ENCODE measurements at places on chromosomes 16 and 17. TPM values are rescaled to one million over a fixed set of nuclear protein-coding genes. Genes with fewer than 3 reads are reported as not detected.
A peak's percentile ranks its signal among the peaks of the same experiment; 100 is the strongest.

DNA sequence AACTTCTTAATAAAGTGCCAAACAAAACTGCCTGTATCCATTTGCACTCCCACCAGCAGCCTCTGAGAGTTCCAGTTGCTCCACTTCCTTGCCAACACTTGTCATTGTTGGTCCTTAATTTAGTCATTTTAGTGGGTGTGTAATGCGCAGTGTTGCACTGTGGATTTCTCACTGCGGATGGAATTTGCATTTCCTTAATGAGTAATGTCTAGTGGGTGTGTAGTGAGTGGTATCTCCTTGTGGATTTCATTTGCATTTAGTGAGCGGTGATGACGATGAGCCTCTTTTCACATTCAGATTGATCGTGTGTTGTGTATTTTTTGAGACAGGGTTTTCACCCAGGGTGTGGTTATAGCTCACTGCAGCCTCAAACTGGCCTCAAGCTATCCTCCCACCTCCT lies 4.1 kb upstream of the MSLN start:
- DNase-seq, result no peak

The CCL8 gene
- polyA plus RNA-seq, result 0.46 TPM

- DNase-seq, result no peak
Measured at GRCh38 chr16:12891836-12892235, 9.6 kb upstream of the SHISA9 start.

- DNase-seq, result no peak
Measured at GRCh38 chr16:3035289-3035971, 1.3 kb downstream of the BICDL2 start.

GRCh38 chr17:43431714-43432523 lies 33.1 kb downstream of the ARL4D start:
- DNase-seq, result peak; percentile 72

- no peak for DNase-seq
Measured at GRCh38 chr16:22071331-22071910, 20.9 kb upstream of the VWA3A start.

DNA sequence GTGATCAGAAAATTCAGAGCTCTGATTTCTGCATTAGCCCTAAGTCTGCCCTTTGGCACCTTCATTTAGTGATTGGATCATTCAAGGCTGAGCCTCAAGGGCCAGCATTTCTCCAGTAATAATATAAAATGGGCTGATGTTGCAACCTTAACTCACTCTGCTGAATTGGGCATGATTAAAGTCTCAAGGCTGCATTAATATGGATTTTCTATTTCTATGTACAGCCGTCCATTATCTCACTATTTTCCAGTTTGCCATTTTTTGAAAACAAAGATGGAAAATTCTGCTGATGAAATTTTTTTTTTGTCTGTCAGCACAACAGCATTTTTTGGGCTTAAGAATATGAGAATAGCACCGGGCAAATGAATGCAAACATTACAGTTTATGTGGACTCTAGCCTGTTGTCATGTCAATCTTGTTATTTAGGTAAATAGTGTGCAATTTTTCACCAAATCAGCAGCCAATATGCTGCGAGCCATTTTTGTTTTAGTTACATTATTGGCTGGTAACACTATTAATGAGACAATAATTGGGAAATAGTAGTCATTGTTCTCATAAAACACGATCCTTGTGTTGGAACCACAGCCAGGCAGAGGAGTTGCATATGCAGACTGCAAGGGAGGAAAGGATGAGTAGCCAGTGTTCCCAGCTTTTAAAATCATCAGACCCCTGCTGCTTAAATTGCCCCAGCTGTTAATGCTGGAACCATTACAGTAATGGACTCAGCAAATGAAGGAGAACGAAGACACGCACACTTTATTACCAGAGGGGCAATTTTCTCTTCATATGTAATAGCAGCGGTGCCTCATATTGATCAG lies 10.5 kb downstream of the FTO start:
- DNase-seq, result peak; percentile 80

GRCh38 chr17:50361561-50362480 lies 11.2 kb downstream of the MRPL27 start:
- DNase-seq, result no peak

- no peak for DNase-seq
Measured at GRCh38 chr16:87602001-87602775, at the start of gene JPH3. TSS of gene JPH3 (plus strand) at chr16:87602508. CDS start at chr16:87603147, 639 bp downstream.

Measured in hindlimb muscle (tissue), 1 donor.